ENCODE measurements at places on chromosomes 3 and 15.

- no peak for DNase-seq
Measured at GRCh38 chr3:61758839-61759238, 197.5 kb downstream of the PTPRG start.

DNA sequence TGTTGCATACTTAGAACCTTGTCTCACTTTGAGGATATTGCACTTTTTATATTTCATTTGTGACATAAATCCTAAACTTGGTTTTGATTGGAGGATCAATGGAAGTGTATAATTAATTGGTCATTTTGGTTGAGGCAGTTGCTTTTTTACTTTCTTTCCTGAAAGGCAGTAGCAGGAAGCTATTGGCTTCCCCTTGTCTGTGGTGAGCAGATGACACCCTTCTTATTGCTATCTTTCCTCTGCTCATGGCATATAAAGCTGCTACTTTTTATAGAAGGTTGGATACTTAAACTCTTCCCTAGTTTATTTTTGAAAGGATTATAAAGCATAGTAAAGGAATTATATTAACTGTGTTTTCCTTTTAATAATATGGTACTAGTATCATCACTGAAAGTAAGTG, 28.6 kb downstream of the FAM98B start:
- no peak for DNase-seq

- DNase-seq = no peak
Measured at GRCh38 chr15:101099183-101099582, 152.7 kb downstream of the CHSY1 start.

DNA sequence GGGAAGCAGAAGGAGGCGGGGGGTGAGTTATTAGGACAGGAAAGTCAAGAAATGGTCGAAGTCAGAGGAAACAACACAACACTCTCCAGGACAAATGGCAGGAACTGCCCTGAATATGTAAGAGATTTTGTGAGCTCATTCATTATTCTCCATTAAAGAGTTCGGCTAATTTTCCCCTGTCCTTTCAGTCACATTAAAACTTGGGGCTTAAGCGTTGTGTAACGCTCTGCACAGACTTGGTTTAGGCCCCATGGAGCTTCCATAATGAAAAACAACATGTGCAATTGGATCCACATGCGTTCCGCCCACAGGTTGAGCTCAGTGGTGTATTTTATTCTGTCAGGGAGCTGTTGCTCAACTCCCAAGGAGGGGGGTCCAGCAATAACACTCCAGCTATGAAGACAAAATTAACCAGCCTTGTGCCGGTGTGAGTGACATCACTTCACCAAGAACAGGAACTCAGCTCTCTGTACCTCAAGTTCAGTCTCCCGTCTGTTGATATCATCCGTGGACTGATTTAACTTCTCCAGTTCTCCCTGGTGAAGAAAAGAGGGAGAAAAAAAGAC, 2.3 kb downstream of the SH3BP5 start:
- peak; percentile 14 for DNase-seq

GRCh38 chr15:50107157-50107556, 11.9 kb downstream of the ATP8B4 start:
- no peak for DNase-seq

DNA sequence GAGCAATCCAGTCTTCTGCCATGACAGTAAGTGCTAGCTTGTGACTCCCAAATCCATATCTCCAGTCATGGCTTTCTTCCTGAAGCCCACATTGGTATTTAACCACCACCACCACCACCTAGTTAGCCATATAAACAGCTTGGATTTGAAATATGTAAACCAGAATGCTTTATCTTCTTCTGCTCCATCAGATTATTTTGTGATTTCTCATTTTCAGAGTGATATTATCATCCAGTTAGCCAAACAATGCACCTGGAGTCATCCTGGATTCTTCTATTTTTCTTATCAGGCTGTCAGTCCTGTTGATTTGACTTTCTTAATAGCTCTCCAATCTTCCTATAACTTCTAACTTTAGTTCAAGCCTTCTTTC, 124.3 kb upstream of the PTX3 start:
- no peak for DNase-seq

DNA sequence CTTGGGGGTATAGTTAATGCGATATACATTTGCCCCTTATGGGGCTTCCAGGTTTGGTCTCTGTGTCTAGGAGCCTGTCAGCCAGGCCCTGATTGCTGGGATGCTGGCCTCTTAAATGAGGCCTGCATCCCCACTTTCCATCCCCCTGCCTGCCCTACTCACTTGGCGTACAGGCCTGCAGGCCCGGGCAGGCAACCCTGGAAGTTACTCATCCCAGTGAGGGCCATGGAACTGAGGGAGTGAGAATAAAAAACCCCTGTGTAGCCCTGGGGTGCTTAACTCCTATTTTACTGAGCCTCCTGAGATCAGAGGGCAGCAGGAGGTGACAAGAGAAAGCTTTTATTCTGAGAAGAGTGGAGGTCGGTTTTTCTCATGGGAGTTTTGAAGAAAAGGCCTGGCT, 2.0 kb downstream of the DISP2 start:
- no peak for DNase-seq

- no peak for DNase-seq
Measured at GRCh38 chr15:60374628-60375081, 23.1 kb downstream of the ANXA2 start.

DNA sequence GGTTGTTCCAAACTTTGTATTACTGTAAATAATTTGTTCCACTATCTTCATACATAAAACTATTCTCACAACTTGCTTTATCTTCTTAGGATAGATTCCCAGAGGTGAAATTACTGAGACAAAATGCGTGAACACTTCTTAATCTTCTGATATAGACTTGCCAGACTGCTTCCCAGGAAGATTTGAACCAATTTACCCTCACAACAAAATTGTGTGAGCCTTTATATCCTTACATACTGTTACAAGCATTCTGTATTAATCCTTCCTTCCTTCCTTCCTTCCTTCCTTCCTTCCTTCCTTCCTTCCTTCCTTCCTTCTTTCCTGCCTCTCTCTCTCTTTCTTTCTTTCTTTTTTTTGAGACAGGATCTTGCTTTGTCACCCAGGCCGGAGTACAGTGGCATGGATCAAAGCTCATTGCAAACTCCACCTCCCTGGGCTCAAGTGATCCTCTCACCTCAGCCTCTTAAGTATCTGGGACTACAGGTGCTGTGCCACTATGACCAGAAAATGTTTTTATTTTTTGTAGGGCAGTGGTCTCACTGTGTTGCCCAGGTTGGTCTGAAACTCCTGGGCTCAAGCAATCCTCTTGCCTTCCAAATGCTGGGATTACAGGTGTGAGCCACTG, 57.1 kb upstream of the SSR3 start:
- no peak for DNase-seq

DNA sequence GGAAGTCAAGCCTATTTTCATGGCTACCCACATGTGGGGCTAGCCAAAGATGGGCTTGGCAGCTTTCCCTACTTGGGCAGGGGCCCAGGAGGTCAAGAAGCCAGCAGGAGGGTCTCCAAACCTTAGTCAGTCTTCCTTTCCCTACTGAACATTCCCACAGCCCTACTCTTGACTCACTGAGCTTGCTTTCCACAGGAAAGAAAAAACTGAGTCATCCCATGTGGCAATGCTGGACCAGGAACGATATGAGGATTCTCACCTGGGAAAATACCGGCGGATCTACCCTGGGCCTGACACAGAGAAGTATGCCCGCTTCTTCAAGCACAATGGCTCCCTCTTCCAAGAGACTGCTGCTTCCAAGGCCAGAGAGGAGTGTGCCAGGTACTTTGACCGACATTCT, 3.7 kb upstream of the NGRN start:
- DNase-seq = no peak

- no peak for DNase-seq
Measured at GRCh38 chr15:39874890-39875549, 45.0 kb downstream of the GPR176 start.

DNA sequence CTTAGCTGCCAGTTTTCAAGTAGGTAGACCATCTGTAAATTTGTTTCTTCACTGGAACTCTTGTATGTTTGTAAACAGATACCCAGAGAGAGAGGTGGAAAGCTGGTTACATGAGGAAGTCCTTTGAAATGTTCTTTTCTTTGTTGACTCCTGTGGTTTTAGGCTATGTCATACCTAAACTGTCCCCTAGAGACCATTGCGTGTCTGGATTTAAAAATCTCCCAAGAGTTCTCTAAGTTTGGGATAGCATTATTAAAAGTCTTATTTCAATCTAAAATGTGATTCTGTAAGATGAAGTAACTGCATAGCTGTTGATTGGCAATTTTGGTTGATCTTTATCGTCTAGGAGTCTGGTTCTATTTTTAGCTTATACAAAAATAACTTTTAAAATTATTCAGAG, 127.2 kb downstream of the GHSR start:
- no peak for DNase-seq

DNA sequence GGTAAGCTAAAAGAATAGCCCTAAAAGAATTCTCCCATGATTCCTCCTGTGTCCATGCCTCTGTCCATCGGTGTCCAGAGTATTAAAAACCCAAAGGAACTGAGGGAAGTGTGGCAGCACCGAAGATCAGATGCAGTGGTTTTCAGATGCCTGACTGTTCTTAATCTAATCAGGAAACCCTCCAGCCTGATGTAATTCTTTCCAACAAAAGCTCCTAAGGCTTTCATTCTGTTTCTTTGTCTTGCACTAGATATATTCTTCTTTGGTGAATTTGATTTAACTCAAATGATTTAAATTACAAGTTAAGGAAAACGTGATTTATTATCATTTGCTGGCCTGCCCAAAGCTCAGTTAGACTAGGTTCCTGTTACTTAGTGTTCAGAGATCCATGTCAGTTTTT, 71.2 kb downstream of the ARHGAP31 start:
- DNase-seq = no peak

GRCh38 chr15:50137893-50138292, 18.9 kb upstream of the ATP8B4 start:
- no peak for DNase-seq

DNA sequence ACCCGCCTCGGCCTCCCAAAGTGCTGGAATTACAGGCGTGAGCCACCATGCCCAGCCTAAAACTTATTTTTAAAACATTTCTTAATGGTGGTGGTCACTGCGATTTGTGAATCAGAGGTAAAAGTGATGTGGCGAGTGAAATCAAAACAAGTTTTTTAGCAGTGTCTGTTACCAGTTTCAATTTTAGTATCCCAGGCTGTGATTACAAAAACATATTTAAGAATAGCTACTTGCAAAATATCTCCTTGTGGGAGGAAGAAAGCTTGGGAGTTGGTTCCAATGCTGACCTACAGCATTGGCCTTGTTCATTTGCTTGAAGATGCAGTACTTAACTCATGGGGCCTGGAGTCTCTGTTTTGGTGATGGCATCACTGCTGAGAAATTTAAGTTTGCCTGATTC, 4.5 kb downstream of the RAB7A start:
- no peak for DNase-seq

DNA sequence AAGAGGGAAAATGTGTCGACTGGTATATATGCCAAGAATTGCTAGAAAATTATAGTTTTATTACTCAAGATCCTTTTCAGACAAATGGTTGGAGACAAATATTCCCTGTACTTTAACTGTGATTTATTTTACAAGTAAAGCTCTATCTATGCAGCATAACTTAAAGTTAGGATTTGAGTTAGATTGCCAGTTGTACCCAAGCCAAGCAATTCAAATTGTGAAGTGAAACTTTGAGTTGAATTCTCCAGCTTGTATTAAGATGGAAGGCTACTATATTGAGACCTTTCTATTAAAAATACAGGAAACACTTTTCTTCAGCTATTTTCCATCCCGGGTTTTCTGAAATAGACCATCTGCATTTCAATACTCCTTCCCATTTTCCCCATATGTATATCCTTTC, 333.1 kb upstream of the RBMS3 start:
- no peak for DNase-seq

DNA sequence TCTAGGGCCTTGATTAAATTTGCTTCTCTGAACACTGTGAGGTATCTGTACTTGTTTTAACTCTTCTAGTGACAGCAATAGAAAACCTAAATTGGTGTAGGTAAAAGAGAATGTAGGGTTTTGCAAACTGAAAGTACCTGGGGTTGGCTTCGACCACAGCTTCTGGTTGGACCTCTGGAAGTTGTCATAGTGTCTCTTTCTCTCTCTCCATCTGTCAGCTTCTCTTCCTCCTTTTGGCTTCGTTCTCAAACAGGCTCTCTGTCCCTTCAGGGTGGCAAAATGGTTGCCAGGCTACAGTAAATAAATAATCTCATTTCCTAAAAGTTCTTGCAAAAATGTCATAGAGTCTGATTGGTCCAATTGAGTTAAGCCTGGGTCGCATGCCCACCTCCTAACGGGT, 149.3 kb upstream of the CTDSPL start:
- no peak for DNase-seq

DNA sequence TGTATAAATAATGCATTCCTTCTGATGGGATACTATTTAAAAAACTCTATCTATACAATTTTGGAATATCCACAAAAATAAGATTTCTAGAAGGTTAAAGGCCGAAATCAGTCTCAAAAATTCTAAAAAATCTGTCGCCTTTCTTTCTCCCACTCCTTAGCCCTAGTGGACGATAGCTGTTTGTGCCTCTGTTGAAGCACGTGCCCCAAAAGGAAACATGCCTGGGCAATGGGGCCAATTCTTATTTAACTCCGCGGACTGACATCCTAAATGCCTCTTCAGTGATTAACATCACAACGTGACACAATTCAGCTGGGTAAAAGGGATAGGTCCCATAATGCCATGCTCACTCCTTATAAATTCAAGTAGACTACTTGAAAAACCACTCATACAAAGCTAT, 65.1 kb downstream of the GAP43 start:
- no peak for DNase-seq

DNA sequence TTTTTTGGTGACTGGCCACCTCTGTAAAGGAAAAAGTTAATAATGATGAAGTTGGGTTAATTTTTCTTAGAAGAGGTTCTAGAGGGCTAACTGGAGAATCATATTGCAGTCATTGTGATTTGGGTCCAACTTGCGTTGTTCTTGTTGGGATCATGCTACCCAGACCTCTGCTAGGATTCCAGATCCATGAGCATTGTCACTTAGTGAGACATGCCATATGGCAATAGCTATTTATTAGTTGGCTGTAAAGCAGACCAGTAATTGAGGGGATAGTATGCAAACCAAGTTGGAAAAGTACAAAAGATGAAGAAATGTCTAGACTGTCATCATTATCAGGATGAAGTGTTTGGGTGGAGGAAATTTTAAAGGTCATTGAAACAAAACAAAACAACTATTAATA, 30.7 kb upstream of the P2RY12 start:
- DNase-seq = no peak

GRCh38 chr15:90294601-90295269, 29.3 kb downstream of the NGRN start:
- no peak for DNase-seq

DNA sequence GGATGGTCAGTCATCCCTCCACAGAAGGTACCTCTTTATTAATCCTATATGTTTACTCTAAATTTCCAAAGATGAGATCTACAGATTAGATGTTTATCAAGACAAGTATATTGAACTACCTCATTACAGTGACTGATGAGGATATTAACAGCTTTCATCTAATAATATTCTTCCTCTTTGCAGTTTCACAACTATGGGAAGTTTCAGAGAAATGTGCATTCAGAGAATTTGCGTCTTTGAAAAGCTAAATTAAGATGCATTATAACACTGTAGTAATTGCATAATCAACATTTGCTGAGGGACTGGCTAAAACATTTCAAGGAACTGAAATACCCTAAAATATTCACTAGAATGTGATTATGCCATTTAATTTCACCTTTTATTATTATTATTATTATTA, 46.7 kb downstream of the MCF2L2 start:
- no peak for DNase-seq

All from SIG-M5 (cell line).